ENCODE measurements at places on chromosomes 4 and X.

- DNase-seq, result no peak
Measured at GRCh38 chrX:71510161-71510560, 22.7 kb upstream of the OGT start.

GRCh38 chrX:72094894-72095293 lies 36.8 kb downstream of the RTL5 start:
- no peak for DNase-seq

DNA sequence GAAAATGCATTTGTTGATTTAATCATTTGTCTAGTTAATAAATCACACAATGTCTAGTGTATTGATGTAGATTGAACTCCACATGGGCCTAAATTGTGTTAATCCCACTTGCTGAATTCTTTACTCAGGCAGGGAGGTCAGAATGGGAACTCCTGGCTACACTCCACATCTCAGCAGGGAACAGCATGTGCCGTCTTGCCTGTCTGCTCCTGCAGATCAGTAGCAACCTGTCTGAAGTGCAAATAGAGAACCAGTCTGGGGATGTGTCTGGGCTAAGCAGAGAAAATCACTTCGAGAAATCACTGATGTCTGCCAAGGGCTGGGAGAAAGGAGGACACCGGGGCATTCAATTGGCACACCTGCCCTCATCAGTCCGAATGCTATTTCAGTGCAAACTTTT lies 16.5 kb upstream of the MXRA5 start:
- DNase-seq, result no peak

- DNase-seq, result no peak
Measured at GRCh38 chrX:41822892-41823291, 98.9 kb downstream of the GPR82 start.

GRCh38 chr4:147287588-147287890 lies 193.4 kb upstream of the EDNRA start:
- DNase-seq, result no peak

GRCh38 chr4:90792696-90793095 lies 665.5 kb downstream of the CCSER1 start:
- DNase-seq, result no peak

- DNase-seq, result no peak
Measured at GRCh38 chr4:3440011-3440410, 1.8 kb upstream of the HGFAC start.

DNA sequence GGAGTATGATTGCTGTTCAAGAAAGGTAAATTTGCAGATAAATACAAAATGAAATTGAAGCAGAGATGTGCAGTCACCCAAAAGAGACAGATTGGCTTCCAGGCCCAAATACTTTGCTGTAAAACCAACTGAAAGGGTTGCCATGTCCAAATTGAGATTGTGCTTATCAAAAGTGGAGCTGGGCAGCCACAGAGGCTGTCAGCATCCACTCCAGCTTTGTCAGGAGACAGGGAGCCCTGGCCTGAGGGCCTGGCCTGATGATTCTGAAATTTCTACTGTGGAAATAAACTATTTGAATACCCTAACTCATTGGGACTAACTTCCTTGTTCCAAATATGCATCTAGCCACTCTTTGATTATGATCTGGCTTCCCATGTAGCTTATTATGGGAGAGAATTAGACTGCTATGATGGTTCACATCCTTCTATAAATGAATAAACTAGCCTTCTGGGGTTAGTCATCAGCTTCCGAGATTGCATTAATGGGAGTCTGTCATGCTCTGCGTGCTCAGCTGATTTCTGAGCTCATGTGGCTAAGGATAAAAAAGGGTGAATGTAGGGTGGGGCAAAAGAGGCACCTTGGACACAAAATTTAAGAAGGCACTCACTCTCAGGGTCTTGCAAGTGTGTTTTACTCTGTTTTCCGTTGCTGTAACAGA lies 48.2 kb downstream of the SLC34A2 start:
- DNase-seq, result no peak

Measured in NCI-H187 treated with DMSO at 0.1 percent for 48 hours (cell line).